ENCODE measurements at places on chromosomes 1 and 21. TPM values are rescaled to one million over a fixed set of nuclear protein-coding genes. Genes with fewer than 3 reads are reported as not detected.

DNA sequence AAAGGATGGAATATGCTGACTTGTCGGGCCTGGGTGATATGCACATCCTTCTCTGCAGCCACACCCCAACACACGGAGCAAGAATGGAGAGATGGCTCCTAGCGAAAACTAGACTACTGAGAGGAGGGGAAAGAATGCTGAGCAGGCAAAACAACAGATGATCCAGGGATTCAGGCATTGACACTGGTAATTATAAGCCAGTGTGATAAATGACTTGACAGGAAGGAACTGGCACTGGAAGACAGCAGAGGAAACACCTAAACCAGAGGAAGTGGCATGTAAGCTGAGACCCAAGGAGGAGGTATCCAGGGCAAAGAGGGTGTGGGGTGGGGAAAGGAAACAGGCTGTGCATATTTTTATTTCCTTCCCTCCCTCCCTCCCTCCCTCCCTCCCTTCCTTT lies 31.7 kb upstream of the KHDRBS1 start:
- H3K27ac ChIP-seq = peak overlapping the region; percentile 15
- DNase-seq = peak; percentile 60
- H3K4me3 ChIP-seq = peak overlapping the region; percentile 4
- H3K27me3 ChIP-seq = no peaks in the 10 kb centered on the region
- peaks cover 48% of the 10 kb centered on the region for H3K4me1 ChIP-seq

DNA sequence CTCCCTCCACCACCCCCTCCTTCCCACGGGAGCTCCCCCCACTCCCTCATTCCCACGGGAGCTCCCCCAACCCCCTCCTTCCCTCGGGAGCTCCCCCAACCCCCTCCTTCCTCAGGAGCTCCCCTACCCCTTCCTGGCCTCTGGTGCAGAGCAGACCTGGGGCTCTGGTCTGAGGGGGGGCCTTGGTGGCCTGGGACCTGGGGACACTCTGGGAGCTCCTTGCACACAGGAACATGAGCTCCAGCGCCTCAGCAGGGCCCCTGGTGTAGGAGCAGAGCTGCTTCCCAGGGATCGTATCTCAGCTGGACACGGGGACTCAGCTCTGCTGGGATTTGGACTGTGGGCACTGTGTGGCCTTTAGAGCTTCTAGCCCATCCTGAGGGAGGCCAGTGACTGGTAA lies 19.7 kb upstream of the PRSS38 start:
- no peaks in the 10 kb centered on the region for H3K27me3 ChIP-seq
- H3K4me1 ChIP-seq = no peaks in the 10 kb centered on the region
- H3K36me3 ChIP-seq = no peaks in the 10 kb centered on the region
- H3K4me3 ChIP-seq = no peak overlapping the region

GRCh38 chr1:43789604-43790550 lies 82.5 kb downstream of the ST3GAL3 start:
- no peaks in the 10 kb centered on the region for H3K27me3 ChIP-seq
- H3K36me3 ChIP-seq = peaks cover 1% of the 10 kb centered on the region
- H3K4me1 ChIP-seq = peaks cover 8% of the 10 kb centered on the region

GRCh38 chr21:45803618-45804340 lies 160.3 kb downstream of the PCBP3 start:
- H3K36me3 ChIP-seq = no peaks in the 10 kb centered on the region
- no peaks in the 10 kb centered on the region for H3K4me1 ChIP-seq
- no peak overlapping the region for H3K27ac ChIP-seq
- DNase-seq = no peak

DNA sequence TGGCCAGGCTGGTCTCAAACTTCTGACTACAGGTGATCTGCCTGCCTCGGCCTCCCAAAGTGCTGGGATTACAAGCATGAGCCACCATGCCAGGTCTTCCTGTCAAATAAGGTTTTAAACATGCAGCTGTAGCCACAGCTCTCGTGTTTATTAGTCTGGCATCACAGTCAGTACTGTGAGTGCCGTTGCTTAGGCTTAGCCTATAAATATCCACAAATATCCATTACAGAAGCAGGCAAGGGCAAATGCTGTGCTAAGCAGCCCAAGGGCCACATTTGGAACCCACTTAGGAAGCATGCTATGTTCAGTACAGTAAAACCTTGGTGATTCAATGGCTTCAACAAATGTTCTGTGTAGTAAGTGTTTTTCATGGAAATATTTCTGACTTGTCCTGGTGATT lies 75.9 kb downstream of the KIF1B start:
- peaks cover 5% of the 10 kb centered on the region for H3K36me3 ChIP-seq
- peaks cover 29% of the 10 kb centered on the region for H3K4me1 ChIP-seq
- no peak for DNase-seq
- no peak overlapping the region for H3K27ac ChIP-seq

DNA sequence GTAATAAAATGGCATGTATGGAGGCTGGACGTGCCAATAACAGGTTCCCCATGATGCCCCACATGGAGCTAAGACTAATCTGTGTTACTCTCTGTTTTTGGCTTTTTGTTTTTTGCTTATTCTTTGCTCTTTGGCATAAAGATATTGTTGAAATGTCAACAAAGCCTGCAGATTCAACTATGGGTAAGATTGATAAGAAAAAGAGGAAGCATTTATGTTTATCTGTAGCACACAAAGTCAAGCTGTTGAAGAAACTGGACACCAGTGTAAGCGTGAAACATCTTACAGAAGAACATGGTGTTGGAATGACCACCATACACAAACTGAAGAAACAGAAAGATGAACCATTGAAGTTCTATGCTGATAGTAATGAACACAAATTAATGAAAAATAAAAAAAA lies 402.7 kb downstream of the LTN1 start:
- no peak for DNase-seq
- no peaks in the 10 kb centered on the region for H3K4me1 ChIP-seq
- H3K27ac ChIP-seq = no peak overlapping the region
- no peak overlapping the region for H3K4me3 ChIP-seq

GRCh38 chr1:64162151-64162550 lies 41.3 kb upstream of the UBE2U start:
- H3K4me3 ChIP-seq = no peak overlapping the region
- no peak overlapping the region for H3K27ac ChIP-seq
- H3K4me1 ChIP-seq = no peaks in the 10 kb centered on the region
- H3K36me3 ChIP-seq = no peaks in the 10 kb centered on the region
- DNase-seq = no peak
- H3K27me3 ChIP-seq = peaks cover 3% of the 10 kb centered on the region

- H3K4me1 ChIP-seq = no peaks in the 10 kb centered on the region
- H3K4me3 ChIP-seq = no peak overlapping the region
- no peaks in the 10 kb centered on the region for H3K36me3 ChIP-seq
- DNase-seq = peak; percentile 18
Observed at GRCh38 chr1:38615680-38616079, 243.9 kb downstream of the RRAGC start.

- no peaks in the 10 kb centered on the region for H3K27me3 ChIP-seq
- peaks cover 38% of the 10 kb centered on the region for H3K4me1 ChIP-seq
- no peak for DNase-seq
- H3K27ac ChIP-seq = no peak overlapping the region
Observed at GRCh38 chr1:89114662-89115061, 11.3 kb downstream of the GBP2 start.

The MYBPHL gene
- total RNA-seq = not detected

The TRIM67 gene
- not detected for total RNA-seq

The S100A9 gene
- total RNA-seq = 1.7 TPM

The LAD1 gene
- not detected for total RNA-seq

The SH2D5 gene
- total RNA-seq = 0.29 TPM

The KLF17 gene
- not detected for total RNA-seq

The DNMT3L gene
- not detected for total RNA-seq

The KCND3 gene
- not detected for total RNA-seq

Data from activated naive CD4-positive, alpha-beta T cell treated with anti-CD3 and anti-CD28 coated beads for 36 hours (primary cell).